ENCODE measurements at places on chromosomes 3 and 15.

DNA sequence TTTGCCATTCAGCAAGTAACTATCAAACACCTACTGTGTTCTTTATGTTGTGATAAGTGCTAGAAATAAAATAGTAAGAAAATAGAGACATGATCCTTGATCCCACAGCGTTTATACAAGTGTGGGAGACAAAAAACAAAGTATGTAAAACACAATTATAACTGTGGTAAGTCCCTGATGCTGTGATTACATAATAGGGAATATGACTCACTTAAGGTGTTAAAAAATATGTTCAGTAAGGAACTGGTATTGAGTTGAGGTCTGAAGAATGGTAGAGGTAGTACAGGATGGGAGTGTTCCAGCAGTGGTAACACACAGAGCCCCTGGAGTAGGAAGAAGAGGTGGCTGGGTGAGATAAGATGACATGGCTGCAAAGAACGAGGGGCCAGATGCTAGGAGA, 132.1 kb upstream of the TMC3 start:
- DNase-seq: no peak

DNA sequence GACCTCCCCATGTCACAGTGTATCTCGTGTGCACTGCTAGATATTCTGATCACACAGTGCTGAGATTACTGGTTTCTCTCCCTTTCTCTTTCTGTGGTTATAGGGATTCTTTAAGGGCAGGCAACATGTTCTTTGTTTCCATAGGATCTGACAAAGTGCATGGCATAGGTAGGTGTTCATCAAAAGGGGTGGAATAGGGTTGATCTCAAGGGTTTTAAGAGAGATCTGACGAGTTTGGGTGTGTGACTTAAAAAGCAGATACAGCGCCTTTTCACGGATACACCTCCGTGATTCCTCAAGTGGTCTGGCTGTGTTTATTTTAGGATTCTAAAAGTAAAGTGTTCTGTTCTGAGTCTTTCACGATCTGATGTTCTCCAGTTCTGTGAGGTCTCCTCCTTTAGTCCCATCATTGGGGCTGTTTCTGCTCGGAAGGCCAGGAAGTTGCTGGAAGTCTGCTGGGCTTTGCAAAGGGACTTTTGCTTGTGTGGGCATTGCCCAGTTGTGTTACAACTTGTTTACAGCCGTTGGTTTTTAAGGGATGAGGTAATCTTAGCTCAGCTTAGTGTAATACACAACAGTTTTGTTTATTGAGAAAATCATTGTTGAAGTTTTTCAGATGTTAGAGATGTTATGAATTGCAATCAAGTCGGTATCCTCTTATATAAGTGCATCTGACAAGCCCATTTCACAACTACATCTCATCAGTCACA, 34.8 kb downstream of the IGF1R start:
- DNase-seq: peak; percentile 85

DNA sequence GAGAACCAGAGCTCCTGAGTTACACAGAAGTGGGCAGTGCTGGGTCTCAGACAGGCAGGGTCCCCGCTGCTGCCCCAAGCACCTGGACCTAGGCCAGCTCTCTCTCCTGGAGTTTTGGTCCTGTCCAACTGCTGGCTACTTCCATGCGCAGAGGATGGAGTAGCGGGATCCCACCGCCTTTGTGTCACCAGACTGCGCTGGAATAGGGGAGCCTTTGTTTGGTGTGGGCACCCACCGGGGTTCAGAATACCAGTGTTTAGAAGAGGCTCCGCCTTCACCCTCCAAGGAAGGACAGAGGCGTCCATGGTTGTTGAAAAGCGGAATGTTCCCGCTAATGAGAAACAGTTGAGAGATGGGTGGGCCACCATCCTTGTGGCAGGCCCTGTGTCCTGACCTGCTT, 154.4 kb downstream of the DNAJB8 start:
- no peak for DNase-seq

- no peak for DNase-seq
Measured at GRCh38 chr15:25250011-25250596, 188.7 kb downstream of the UBE3A start.

Data from amniotic epithelial cell (primary cell).